ENCODE measurements at places on chromosomes 4 and X. TPM values are rescaled to one million over a fixed set of nuclear protein-coding genes. Genes with fewer than 3 reads are reported as not detected.

TLR10 gene
- total RNA-seq: not detected

RBM47 gene
- total RNA-seq: 0.50 TPM

BEND4 gene
- not detected for total RNA-seq

EGFL6 gene
- 0.15 TPM for total RNA-seq

TBX22 gene
- not detected for total RNA-seq

CT83 gene
- not detected for total RNA-seq

BLTP1 gene
- 20.2 TPM for total RNA-seq

PPEF1 gene
- total RNA-seq: not detected

RIPPLY1 gene
- not detected for total RNA-seq

SPANXA1 gene
- total RNA-seq: not detected

GLUD2 gene
- 0.34 TPM for total RNA-seq

XPNPEP2 gene
- total RNA-seq: 1.5 TPM

TCEAL5 gene
- not detected for total RNA-seq

SYTL4 gene
- 3.5 TPM for total RNA-seq

GPR143 gene
- total RNA-seq: 1.7 TPM

IL1RAPL1 gene
- 0.45 TPM for total RNA-seq

COL4A5 gene
- total RNA-seq: 19.5 TPM

L1CAM gene
- 30.0 TPM for total RNA-seq

OTC gene
- total RNA-seq: not detected

PF4V1 gene
- not detected for total RNA-seq

LNX1 gene
- 0.59 TPM for total RNA-seq

LUZP4 gene
- total RNA-seq: not detected

LAMTOR3 gene
- 23.5 TPM for total RNA-seq

PAGE2 gene
- not detected for total RNA-seq

HAND2 gene
- 0.30 TPM for total RNA-seq

ATP6AP2 gene
- total RNA-seq: 99.4 TPM

TMPRSS11D gene
- not detected for total RNA-seq

SULT1E1 gene
- total RNA-seq: 4.6 TPM

CSAG1 gene
- total RNA-seq: not detected

PPP2R2C gene
- 0.15 TPM for total RNA-seq

GAGE2A gene
- total RNA-seq: not detected

PASD1 gene
- total RNA-seq: not detected

TLR1 gene
- 0.84 TPM for total RNA-seq

PAK3 gene
- 0.17 TPM for total RNA-seq

HMX1 gene
- total RNA-seq: not detected
